ENCODE measurements at places on chromosomes 2 and 18. TPM values are rescaled to one million over a fixed set of nuclear protein-coding genes. Genes with fewer than 3 reads are reported as not detected.

CRYBA2 gene
- total RNA-seq = not detected

PDE1A gene
- 0.10 TPM for total RNA-seq

ST8SIA3 gene
- not detected for total RNA-seq

ADCYAP1 gene
- total RNA-seq = not detected

FOXI3 gene
- not detected for total RNA-seq

All from A549 treated with DMSO at 1 μM for 4 hours (cell line).